ENCODE measurements at places on chromosomes 1 and 21. TPM values are rescaled to one million over a fixed set of nuclear protein-coding genes. Genes with fewer than 3 reads are reported as not detected.
A peak's percentile ranks its signal among the peaks of the same experiment; 100 is the strongest.

GRCh38 chr1:46723901-46724300 is 5.0 kb upstream of the EFCAB14 start:
- no peak for DNase-seq

- DNase-seq: peak; percentile 79
Measured at GRCh38 chr1:9874959-9875635, 35.0 kb downstream of the CTNNBIP1 start.

- DNase-seq: peak; percentile 50
Measured at GRCh38 chr1:53110370-53111072, 31.9 kb downstream of the SLC1A7 start.

DNA sequence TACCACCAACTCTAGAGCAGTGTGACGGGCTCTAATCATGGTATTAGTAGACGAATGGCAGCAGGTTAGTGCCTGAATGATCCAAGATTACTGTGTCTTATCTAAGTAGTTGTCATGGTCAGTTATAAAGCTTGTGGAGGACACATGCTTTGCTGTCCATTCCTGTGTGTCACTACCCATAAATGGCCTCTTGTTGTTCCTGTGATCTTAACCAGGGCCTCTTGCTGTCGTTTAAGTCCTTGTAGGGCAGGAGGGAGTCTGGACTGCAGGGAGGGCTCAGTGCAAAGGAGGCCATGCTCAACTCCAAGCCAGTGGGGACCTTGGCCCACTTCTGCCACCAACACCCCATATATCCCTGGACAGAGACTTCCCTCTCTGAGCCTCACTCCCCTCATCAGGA is 130.5 kb downstream of the EPHB2 start:
- no peak for DNase-seq

The RBP7 gene
- 35.3 TPM for polyA plus RNA-seq

- no peak for DNase-seq
Measured at GRCh38 chr1:110165761-110166231, 15.5 kb downstream of the SLC6A17 start.

The LORICRIN gene
- polyA plus RNA-seq: not detected

DNA sequence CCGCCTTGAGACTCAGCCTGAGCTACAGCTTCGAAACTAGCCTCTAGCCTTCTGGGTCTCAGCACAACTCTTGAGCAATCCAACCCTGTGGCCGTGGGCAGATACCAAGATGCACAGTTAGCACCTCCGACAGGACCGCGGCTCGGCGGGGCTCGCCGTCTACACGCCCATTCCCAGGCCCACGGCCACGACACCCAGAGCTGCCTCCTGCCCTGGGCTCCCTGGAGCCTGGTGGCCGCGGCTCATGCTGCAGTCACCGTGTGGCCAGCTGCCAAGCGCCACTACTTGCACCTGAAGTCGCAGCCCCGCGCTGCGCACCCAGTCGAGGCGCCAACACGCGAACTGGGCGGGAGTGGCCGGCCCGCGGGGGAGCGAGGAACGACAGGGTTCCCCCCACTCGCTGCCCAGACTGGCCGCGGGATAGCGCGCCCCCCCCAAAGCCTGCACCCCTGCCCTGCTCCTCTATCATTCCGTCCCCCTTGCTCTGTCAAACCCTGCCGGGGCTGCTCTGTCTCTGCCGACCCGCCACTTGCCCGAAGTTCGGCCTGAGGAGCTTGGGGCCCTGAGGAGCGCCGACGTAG is 729 bp upstream of the CDCA8 start:
- peak; percentile 38 for DNase-seq

DNA sequence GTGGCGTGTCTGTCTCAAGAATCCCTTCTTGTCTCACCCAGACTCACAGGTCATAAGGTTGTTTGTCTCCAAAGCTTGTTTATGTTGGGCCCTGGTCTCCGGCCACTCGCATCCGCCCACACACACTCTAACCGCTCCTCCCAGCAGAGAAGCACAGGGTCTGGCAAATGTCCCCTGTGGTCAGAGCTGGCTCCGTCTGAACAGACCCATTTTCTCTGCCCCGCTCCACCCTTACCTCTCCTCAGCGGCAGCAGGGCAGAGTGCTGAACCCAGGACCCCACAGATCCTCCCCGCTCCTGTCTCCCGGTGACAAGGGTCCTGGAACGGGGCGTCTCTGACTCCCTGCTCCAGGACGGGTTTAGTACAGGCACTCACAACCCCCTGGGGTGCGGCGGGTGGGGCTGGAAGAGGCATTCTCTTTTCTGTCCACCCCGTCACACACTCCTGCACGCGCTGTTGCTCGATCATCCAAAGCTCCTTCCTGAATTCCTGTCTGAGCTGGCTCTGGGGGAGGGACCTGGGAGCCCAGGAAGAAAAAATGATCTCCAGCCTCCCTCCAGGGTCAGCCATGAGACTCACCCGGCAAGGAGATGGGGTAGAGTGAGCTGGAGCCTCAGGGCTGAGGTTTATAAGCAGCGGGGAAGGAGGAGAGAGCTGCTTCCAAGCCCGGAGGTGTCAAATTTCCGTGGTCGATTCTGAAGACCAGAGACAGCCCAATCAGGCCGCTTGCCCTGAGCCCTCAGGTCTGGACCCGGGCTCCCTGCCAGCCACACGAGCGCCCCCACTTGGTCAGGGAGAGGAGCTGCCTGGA is at the start of gene S100A13:
Gene S100A13, minus strand, starts transcription at position 602 of the 811 bp plus-strand sequence. CDS start 1,033 bp downstream, outside the sequence.
- DNase-seq: peak; percentile 84

The ERICH3 gene
- polyA plus RNA-seq: 78.8 TPM

GRCh38 chr1:235339746-235340145 is 11.4 kb downstream of the GGPS1 start:
- no peak for DNase-seq

The NSUN4 gene
- 94.3 TPM for polyA plus RNA-seq

Measured in testis (tissue), 5 donors.